Amygdala (tissue), 56 donors: ENCODE measurements at places on chromosomes 16 and 17.

GRCh38 chr16:7236824-7237410 lies 95.7 kb upstream of the RBFOX1 start:
- DNase-seq, result no peak

DNA sequence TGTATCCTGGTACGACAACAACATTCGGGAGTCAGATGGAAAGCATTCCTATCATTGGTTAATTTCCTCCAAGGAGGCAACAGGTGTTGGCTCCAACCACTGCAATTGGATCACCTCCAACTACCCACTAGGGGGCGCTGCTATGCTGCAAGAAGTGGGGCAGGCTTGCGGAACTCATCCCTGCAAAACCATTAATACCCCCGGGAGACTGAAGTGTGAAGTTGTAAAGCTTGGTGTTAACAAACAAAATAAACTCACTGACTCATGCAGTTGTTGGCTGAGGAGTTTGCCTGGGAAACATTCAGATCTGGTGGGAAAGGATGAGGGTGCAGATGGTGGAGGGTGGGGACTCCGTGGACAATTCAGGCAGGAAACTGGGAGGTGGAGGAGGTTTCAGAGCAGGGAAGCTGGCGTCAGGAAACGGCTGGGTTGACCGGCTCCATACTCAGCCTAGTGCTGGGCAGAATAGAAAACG lies 84.9 kb downstream of the HS3ST2 start:
- DNase-seq, result peak; percentile 55

DNA sequence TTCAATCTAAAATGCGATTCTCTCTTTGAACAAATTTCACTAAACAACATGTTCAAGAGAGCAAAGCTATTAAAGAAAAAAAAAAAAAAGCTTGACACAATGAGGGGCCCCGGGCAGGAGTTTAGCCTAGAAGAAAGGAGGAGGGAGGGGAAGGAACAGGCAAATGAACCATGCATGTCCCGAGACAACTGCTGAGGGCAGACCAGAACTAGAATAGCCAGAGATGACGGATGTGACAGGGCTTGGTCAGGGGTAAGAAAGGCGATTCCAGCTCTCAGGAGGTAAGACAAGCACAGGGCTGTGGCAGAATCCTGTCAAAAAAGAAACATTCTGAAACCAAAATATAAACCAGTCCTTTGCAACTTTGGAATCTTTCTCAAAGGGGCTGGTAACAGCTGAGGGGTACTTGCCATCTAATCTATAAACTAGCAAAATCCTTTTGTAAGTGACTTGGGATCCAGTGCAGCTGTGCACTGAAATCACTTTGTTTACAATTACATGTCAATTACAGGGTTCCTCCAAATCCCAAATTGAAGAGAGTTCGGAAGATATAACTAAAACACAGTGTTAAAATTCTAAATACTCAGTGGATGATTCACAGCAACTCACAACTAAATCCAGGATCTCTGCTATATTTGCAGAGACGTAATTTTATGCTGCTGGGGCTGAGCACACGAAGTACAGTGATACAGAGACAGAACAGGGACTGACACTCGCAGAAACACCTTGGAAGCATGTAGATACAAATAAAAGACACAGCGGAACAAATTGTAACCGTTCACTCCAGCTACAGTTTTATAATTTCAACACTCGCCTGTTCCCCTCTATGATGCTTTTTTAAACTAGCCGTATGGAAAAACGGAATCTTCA lies 567.4 kb upstream of the ZFHX3 start:
- DNase-seq, result no peak

DNA sequence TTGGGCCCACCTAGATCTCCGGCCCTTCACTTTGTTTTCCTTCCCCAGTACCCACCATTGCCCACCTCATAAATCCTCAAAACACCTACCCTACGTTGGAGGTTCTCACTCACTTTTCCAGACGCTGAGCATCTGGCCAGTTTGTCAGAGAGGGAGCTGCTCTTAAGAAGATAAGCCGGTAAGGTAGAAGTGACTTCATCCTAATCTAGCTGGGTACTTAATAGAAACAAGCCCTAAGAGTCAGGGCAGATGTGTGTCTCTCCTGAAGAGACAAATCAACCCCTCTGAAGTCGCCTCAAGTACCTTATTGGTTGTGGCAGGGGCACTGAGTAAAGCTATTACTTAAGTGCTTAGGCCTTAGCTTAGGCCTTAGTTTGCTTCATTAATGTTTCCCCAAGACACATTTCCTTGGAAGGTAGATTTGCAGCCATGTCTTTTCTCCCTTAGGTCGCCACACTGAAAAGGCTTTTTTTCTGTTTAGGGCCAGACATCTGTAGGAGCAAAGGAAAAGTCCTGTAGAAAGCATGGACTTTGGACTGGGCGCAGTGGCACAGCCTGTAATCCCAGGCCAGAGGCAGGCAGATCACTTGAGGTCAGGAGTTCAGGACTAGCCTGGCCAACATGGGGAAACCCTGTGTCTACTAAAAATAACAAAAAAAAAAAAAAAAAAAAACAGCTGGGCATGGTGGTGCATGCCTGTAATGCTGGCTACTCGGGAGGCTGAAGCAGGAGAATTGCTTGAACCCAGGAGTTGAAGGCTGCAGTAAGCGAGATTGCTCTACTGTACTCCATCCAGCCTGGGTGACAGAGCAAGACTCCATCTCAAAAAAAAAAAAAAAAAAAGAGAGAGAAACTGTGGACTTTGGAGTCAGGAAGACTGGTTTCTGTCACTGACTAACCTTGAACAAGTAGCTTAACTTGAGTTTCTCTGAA lies 1.0 kb downstream of the TACO1 start:
- no peak for DNase-seq

DNA sequence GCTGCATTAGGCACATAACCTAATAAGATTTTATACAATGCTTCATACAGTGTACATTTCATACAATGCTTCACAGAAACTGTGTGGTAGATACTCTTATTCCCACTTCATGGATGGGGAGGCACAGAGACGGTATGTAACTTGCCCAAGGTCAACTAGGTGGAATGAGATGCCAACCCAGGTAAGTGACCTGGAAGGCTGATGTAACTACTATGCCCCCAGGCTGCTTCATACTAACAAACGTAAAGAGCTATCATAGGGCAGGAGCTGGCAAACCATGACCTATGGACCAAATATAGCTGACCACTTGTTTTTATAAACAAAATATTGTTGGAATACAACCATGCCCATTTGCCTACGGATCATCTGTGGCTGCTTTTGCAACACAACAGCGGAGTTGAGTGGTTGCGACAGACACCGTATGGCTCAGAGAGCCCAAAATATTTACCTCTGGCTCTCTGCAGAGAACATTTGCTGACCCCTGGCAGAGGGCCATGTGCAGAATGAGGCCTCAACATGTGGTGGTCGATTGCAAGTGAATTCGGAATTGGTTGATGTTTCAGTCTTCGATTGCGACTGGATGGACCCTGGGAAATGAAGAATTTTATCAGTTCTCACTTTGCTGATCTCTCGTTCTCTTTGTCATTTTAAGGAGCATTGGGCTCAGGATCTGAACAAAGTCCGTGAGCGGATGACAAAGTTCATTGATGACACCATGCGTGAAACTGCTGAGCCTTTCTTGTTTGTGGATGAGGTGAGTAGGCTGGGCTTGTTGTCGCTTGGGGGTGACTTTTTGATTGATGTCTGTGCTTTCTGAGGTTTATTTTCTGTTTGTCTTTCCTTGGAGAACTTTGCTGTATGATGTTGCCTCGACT lies 109.7 kb downstream of the PLCG2 start:
- no peak for DNase-seq

GRCh38 chr17:6530324-6530920 lies 25.9 kb downstream of the PITPNM3 start:
- DNase-seq, result no peak

- no peak for DNase-seq
These were observed 32.4 kb downstream of the XPO6 start for GRCh38 chr16:28179354-28179753.

DNA sequence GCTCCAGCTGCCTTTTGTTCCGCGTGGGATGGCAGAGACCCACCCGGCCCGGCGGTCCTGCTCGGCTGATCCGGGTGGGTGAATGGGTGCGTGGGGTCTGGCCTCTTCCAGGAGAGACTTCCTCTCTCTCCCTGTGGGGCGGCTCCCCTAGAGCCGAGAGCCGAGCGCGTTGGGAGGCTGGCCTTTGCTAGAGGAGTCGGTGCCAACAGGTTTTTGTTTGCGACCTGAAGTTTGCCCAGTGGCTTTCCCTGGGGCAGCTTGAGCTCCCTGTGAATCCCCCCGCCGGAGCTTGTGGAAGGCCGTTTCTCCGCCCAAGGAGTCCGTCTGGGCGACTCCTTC lies 970 bp downstream of the EPN2 start:
- no peak for DNase-seq

DNA sequence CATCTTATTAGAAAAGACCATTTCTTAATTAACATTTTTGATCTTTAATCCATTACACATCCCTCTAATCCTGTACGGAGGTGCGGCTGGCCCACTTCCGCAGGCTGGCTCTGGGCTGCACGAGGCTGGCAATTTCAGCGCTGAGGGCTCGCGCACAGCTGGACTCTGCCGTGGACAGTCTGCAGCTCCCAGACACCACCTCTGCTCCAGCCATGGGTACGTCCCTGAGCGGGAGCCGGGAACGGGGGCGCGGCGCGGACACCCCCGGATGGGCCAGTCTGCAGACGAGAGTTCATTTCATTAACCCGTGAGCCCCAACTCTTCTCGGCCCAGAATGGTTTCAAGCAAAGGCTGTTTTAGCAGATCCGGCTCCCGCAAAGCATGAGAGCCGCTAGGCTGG lies 87.9 kb downstream of the ZNF423 start:
- DNase-seq, result no peak

GRCh38 chr17:43713494-43714162 lies 45.0 kb downstream of the SOST start:
- DNase-seq, result no peak

GRCh38 chr17:79541056-79541850 lies 69.6 kb downstream of the RBFOX3 start:
- DNase-seq, result no peak

DNA sequence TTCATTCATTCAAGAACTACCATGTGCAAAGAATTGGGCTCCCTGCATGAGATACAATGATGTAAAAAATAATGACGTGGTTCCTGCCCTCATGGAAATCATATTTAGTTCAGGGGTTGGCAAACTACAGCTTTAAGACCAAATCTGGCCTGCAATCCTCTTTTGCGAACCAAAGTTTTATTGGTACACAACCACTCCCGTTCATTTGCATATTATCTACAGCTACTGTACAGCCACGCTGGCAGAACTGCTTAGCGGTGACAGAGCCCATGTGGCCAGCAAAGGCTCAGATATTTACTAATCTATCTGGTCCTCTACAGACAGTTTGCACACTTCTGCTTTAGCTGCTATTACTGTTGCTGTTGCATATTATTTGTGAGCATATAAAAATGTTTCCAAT lies 167.7 kb downstream of the XYLT1 start:
- no peak for DNase-seq

DNA sequence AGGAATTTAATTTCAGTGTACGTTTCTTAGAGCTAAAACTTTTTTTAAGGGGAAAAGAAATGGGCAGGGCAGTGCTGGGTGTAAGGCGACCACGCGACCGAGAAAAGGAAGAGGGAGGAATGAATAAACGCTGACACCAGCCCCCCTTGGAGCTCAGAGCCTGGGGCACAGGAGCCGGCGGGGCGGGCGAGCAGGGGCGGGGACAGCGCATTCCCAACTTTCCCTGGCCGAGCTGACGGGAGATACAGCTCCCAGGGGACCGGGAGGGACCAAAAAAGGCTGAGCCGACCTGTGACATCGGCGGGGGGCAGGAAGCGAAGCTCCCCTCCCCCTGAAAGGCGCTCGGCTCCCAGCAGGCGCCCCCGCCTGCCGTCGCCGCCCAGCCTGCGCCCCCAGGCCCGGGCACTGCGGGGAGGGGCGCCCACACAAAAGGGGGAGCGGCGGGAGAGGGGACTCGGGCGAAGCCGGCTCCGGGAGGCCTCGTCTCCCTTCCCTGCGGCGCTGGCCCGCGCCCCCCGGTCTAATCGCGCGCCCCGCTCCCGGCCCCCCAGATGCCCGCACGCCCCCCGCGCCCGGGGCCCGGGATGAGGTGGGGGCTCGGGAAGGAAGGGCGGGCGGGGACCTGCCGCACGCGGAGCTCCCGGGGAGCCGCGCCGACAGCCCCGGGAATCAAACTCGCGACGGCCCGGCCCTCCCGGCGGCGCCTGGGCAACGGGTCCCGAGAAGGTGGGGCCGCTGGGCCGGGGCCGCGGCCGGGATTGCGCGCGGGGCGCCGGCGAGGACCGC lies 622 bp downstream of the CUEDC1 start:
- no peak for DNase-seq

- DNase-seq, result no peak
These were observed 78.0 kb upstream of the DOC2B start for GRCh38 chr17:259341-259976.

- DNase-seq, result no peak
These were observed 69.0 kb downstream of the PLXDC1 start for GRCh38 chr17:39082482-39082881.

GRCh38 chr16:20844588-20844987 lies 38.3 kb downstream of the REXO5 start:
- no peak for DNase-seq

GRCh38 chr17:16313139-16314090 lies 39.9 kb downstream of the CENPV start:
- DNase-seq, result no peak

GRCh38 chr17:40295488-40296436 lies 8.1 kb downstream of the CDC6 start:
- no peak for DNase-seq

DNA sequence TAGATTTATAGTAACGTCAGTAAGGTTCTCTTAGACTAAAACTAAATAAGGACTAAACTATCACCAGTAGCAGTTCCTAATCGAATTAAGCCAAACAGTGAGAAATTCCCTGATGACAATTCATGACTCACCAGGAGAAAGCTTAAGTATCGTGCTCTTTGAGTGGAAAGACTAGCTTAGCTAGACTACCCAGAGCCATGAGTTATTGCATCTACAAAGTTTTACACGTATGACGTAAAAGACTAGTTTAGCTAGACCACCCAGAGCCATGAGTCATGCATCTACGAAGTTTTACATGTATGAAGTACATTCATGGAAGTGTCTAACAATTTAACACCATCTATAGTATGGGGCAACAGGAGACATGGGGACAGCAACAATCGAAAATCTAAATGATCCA lies 36.6 kb downstream of the UBE2G1 start:
- no peak for DNase-seq

DNA sequence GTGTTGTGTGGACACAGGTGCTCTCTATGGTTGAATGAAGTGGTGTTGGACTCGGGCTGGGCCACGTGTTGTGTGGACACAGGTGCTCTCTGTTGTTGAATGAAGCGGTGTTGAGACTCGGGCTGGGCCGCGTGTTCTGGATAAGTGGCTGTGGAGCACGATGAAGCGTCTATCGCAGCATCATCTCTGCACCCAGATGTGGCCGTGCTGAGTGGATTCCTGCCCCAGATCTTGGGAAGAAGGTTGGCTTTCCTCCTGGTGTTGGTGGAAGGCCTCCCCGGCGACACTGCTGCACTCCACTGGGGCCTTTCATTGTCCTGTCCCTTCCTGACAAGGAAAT lies 69.1 kb downstream of the RPTOR start:
- DNase-seq, result no peak
